DMS153 (cell line): ENCODE measurements at places on chromosomes 12 and 14.

DNA sequence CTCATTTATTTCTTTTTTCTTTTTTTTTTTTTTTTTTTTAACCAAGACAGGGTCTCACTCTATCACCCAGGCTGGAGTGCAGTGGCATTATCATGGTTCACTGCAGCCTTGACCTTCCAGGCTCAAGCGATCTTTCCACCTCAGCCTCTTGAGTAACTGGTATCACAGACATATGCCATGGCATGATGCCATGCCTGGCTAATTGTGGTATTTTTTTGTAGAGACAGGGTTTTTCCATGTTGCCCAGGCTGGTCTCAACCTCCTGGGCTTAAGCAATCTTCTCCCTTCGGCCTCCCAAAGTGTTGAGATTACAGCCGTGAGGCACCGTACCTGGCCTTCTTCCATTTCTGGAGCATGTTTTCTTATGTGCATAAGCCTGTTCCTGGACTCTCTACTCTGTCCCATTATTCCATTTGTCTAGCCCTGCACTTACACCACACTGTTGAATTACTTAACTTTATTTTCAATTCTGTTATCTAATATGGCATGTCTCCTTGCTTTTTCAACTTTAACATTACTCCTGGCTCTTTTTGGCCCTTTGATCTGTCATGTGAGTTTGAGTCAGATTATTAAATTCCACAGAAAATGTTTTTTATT, 47.9 kb upstream of the PTGDR start:
- DNase-seq, result no peak

GRCh38 chr12:116717466-116718437, 20.1 kb downstream of the SPRING1 start:
- no peak for DNase-seq

- no peak for DNase-seq
These were observed 97.3 kb downstream of the ESR2 start for GRCh38 chr14:64196814-64197411.

- no peak for DNase-seq
These were observed 120.9 kb downstream of the MED13L start for GRCh38 chr12:116156614-116157013.

DNA sequence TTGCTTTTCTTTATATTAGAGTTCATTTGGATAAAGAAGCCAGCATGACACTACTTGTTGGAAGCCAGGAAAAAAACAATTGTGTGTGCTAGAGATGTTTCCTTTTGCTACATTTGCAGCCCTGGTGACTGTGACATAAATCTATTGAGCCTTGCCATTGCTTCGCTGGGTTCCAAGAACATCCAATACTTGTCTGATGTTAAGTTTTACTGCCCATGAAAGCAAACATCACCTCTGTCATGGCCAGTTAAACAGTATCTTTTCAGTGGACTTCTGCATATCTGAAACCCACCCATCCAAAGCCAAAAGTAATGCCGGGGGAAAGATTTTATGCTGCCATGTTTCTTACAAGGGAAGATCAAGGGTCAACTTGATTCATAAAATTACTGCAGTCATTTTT, 184.0 kb downstream of the MSRB3 start:
- no peak for DNase-seq

DNA sequence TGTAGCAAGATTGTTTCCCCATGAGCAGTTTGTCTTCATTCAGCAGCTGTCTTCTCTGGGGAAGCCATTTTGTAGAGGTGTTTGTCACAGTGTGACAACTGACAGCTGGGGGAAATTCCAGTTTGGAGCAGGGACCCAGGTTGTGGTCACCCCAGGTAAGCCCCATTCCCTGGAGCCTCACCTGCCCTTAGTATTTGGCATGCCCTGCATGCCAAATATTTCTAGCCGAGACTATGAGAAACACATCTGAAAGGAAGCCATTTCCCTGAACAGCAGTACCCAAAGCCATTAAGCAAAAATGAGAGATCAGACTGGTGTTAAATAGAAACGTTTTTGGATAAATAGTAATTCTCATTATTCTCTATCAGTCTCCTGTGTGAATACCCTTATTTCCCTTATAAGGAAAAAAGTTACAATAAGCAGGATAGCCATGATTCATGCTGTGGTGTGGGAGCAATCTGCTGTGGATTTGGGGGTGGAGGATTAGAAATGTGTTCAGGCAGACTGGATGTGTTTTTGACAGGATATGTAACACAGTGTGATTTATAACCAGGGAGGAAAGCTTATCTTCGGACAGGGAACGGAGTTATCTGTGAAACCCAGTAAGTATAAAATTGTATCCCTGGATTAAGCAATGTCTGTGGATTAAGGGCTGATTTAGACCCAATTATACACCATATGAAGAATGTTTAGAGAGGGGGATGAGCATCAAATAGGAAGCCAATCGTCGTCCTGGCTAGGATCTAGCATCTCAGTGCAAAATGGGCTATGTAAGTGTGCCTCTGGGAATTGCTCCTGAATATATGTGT, 68.9 kb downstream of the DAD1 start:
- no peak for DNase-seq

- DNase-seq, result no peak
These were observed 261.7 kb downstream of the ERC1 start for GRCh38 chr12:1252758-1253157.

DNA sequence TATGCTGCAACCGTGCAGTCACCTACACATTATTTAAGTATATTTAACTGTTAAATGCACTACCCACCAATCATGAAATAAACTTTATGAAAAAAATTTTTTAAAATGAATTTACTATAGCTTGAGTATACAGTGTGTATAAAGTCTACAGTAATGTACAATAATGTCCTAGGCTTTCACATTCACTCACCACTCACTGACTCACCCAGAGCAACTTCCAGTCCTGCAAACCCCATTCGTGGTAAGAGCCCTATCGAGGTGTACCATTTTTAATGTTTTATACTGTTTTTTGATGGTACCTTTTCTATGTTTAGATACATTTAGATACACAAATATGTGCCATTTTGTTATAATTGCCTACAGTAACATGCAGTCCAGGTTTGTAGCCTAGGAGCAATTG, 48.1 kb downstream of the KLRG1 start:
- no peak for DNase-seq

GRCh38 chr12:131871677-131872076, 22.7 kb upstream of the ULK1 start:
- no peak for DNase-seq

DNA sequence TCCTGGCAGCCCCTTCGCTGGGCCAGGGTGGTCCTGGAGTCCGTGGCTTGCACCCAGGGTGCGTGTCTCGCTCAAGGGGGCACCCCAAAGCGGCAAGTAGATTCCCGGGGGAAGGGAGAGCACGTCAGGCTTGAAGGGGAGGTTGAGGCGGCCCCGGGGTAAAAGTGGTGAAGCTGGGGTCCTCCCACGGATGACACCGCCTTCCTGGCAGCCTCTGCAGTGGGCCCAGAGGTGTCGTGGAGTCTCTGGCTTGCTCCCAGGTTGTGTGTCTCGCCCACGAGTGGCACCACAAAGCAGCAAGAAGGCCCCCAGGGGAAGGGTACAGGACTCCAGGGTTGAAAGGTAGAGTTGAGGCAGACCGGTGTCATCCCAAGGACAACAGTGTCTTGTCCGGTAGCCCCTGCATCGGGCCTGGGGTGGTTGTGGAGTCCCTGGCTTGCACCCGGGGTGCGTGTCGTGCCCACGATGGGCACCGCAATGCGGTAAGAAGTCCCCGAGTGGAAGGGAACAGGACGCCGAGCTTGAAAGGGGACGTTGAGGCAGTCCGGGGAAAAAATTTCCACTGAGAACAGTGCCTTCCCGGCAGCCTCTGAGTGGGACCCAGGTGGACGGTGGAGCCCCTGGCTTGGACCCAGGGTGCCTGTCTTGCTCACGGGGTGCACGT, 158.0 kb upstream of the ALG10B start:
- DNase-seq, result no peak

GRCh38 chr12:98719515-98720504, 74.7 kb downstream of the APAF1 start:
- DNase-seq, result no peak

GRCh38 chr12:106265116-106265515, 17.3 kb upstream of the CKAP4 start:
- DNase-seq, result no peak

DNA sequence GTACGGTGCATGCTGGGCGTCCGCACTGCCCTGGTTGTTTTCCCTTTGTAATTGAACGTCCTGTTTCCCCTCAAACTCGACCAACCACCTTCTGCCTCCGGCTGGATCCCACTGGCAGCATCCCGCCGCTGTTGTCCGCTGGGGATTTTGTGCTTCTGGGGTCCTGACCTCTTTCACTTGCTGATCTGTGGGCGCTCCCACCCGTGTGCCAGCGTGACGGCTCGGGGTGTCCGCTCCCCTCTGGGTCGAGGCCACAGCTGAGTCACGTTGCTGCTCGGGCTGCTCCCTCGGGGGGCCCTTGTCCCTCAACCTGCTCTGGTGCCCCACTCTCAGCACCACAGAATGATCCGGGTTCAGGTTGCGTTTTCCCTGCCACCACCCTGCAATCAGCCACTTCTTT, 8.0 kb downstream of the PGAM5 start:
- no peak for DNase-seq

- DNase-seq, result no peak
These were observed 3.7 kb upstream of the ZFP36L1 start for GRCh38 chr14:68796418-68797101.

GRCh38 chr14:64748521-64748920, 44.3 kb downstream of the PLEKHG3 start:
- no peak for DNase-seq

GRCh38 chr14:22837750-22838538, 1.6 kb downstream of the MMP14 start:
- no peak for DNase-seq

DNA sequence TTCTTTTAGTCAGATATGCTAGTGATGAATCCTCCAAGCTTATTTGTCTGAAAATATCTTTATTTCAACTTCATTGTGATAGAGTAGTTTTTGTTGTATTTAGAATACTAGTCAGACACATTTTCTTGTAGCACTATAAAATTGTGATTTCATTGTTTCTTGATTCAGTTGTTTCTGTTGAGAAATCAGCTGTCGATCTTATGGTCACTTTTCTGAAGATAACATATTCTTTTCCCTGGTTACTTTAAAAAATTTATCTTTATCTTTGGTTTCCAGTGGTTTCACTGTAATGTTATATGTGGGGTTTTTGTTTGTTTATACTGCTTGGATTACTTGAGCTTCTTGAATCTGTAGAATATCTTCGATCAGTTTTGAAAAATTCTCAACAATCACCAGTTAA, 426.1 kb downstream of the SOX5 start:
- DNase-seq, result peak; percentile 20

DNA sequence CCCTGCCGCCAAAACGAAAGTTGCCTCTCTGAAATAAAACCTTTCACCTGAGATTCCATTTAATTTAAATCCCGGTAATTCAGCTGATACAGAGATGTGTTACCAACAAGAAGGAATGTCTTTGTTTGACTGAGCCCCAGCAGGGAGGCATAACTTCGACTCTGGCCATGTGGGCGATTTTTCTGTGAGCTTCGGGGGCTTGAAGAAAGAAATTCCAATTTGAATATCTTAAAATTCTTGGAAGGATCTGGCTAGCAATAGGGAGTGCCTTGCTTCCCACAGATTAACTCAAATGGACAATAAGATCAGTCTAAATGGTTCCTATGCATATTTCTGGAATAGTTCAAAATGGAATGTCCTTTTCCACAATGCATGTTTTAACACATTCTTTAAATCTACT, 252.5 kb upstream of the TMPO start:
- DNase-seq, result no peak

GRCh38 chr14:75277008-75277814, 1.4 kb upstream of the FOS start:
- DNase-seq, result peak; percentile 87

DNA sequence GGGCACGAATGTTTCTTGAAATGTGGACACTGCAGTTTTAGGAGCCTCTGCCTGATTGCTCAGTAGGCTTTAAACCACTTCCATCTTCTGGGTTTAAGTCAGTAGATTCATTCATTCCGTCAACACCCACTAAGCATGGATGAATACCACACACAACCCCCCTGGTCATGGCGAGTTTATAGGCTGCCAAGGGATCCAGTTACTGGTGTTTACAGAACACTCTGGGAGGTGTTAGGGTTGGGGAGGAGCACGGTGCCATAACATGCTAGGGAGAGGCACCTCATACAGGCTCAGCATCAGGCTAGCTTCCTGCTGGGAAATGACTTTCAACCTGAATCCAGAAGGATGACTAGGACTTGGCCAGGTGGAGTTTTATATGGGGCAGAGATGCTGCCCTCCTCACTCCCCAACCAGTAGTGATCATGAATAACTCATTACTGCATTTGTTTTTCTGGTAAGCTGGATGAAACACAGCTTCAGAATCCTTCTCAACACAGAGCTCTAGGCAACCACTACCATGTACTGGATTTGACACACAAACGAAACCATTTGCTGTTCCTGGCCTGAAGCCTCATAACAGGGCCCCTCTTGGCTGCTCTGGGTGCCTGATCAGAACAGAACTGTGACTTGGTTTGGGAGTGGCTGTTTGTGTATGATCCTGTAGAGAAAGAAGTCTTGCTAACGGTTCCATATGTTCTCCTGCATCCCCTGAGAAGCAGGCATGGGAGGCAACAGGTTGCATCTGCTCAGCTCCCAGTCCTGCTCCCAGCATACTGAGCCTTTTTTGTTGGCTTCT, 47.9 kb downstream of the FBXW8 start:
- peak; percentile 10 for DNase-seq

- no peak for DNase-seq
These were observed 15.4 kb downstream of the PXN start for GRCh38 chr12:120249875-120250795.

DNA sequence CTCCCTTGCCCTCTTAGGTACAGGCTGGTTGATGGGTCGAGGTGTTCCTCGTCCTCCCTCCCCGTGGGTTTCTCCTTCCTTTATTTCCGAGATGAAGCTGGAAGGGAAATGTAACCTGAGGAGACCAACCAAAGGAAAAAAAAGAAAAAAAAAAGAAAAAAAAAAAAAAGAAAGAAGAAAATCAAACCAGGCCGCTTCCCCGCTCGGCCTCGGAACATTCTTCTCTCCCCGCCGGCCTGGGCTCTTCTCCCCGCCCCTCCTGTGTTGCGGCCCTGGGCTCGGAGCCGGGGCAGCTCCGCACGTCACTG, 1.6 kb upstream of the NFATC4 start:
- no peak for DNase-seq

- DNase-seq, result no peak
These were observed 87.8 kb downstream of the RIC8B start for GRCh38 chr12:106861984-106862916.

DNA sequence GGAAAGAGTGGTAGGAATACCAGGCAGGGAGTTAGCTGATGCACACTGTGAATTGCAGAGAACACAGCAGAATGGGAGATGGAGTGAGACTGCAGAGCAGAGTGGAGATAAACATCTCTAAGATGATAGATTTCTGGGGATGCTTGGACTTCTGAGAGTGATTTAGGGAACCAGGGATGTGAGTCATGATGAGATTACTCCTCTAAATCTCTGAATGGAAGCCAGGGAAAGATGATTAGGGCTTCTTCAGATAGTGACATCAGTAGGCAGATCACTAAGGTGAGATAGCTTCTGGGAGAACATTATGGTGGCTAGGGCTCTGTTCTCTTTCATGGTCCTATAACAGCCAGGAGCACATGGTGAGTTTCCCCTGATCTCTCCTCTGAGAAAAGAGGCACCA, 501.5 kb upstream of the USP15 start:
- no peak for DNase-seq
